ENCODE measurements at places on chromosomes 5 and 9.

DNA sequence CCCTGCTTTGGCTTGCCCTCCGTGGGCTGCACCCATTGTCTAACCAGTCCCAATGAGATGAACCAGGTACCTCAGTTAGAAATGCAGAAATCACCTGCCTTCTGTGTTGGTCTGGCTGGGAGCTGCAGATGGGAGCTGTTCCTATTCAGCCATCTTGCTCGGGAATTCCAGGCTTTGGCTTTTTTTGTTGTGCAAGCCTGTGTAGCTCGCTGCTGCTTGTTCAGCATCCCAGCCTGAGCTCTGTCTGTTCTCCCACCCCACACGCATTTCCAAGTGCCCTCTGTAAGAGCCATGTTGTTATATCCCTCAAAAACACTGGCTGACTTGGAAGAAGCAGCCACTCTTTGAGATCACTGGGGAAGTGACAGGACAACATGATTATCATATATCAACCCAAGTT, 101.6 kb upstream of the DPYSL3 start:
- no peak for DNase-seq

GRCh38 chr5:34552686-34553085, 103.4 kb upstream of the RAI14 start:
- DNase-seq: no peak

- no peak for DNase-seq
Observed at GRCh38 chr5:147101659-147102369, 133.0 kb upstream of the STK32A start.

- no peak for DNase-seq
Observed at GRCh38 chr5:140998921-140999410, 32.7 kb downstream of the PCDHAC2 start.

GRCh38 chr5:17255471-17256021, 38.1 kb downstream of the BASP1 start:
- DNase-seq: no peak

- DNase-seq: no peak
Observed at GRCh38 chr9:101508211-101508610, 25.4 kb upstream of the RNF20 start.

DNA sequence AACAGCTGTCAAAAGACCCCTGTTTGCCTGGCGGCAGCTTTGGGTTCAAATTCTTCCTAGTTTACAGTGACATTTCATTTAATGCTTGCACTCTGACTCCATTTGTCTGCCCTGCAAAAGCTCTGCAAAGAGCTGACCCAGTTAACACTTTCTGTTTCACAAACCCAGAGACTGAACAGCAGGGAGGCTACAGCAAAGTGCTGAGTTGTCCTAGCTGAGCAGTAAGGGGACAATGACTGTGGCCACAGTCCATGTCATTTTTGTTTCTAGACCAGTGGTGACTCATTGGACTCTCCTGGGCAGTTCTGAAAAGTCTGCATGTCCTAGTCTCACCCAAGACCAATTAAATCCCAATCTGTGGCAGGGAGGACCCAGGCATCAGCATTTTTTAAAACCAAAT, 994.8 kb upstream of the WWC1 start:
- DNase-seq: no peak

DNA sequence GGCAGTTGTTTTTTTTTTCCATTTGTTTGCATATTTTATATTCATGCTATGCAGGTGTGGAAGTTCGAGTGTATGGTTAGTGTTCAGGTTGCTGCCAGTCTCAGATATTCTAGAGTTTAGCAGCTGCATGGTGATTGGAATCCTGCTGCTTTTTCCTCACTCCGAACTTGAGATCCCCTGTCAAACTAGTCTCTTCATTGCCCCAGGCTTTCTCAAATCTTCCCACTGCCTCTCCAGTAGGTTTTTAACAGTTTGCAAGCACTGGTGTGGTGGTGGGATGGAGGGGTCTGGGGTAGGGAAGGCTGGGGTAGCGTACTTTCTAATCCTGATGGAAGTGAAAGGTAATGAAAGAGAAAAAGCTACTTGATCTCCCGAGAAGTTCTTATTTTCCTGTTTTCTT, 112.9 kb downstream of the CHSY3 start:
- no peak for DNase-seq
